ENCODE measurements at places on chromosomes 7 and 10. TPM values are rescaled to one million over a fixed set of nuclear protein-coding genes. Genes with fewer than 3 reads are reported as not detected.

GRCh38 chr7:78095549-78095948 lies 297.0 kb downstream of the PHTF2 start:
- DNase-seq = no peak

GRCh38 chr7:27197137-27198042 lies 2.5 kb downstream of the HOXA13 start:
- no peak for DNase-seq

DNA sequence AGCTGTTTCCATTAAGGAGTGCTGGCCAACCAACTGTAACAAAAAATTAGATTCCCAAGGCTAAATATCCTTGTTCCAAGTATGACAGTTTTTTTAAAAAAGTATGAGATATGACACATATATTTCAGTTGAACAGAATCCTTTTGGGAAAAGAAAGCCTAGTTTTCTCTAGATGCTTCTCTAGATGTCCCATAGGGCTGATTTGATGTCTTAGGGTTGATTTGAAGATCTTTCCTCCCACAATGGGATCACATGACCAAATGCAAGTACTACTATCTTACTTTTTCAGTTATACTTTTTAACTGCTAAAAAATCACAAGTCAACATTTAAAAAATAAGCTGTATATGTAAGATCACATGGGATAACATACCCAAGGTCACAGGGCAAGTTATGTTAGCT lies 3.7 kb downstream of the NAMPT start:
- no peak for DNase-seq

- DNase-seq = no peak
These were observed 2.5 kb downstream of the MMRN2 start for GRCh38 chr10:86954681-86955500.

GRCh38 chr7:101900103-101900502 lies 82.7 kb downstream of the CUX1 start:
- DNase-seq = no peak

DNA sequence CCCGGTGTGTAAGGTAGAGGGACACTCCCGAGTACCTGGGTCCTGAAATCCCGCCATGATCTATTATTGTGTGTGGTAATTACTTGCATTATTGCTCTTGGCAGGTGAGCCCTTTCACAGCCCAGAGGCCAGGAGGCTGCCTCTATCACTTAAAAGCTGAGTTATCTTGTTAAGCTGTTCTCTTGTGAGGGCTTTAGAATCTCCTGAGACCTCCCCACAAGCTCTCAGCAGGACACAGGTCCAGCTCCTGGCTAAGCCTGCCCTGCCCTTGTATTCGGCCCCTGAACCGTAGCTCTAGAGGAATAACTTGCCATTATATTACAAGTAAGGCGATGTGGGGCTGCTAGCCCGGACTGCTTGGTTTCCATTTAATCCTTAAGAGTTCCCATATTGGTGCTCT lies 13.9 kb downstream of the SND1 start:
- no peak for DNase-seq

- DNase-seq = no peak
These were observed 41.9 kb downstream of the NKX6-2 start for GRCh38 chr10:132743925-132744490.

DNA sequence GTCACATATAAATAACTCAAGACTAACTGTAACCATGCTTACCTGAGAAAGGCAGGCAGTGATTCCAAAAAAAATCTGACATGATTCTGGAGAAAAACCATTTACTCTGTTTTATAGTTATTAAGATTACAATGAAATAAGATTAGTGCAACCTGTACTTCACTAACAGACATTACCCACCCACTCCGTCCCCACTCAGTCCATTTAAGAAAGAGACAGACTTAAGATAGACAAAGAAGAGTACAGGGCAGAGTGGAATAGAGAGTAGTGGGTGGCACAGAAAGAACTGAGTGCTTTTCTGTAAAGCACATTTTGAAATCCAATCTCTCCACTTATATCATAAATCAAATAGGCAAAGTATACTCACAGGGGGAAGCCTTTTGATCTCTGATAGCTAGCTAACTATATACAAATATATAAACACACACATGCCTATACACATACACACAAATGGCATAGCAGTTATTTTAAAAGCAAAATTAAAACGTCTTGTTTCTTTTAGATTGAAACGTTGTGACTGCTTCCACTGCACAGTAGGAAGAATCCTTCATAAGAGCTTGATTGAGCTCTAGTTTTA lies 11.9 kb downstream of the PAXIP1 start:
- DNase-seq = no peak

GRCh38 chr7:129122751-129123509 lies 21.6 kb upstream of the TSPAN33 start:
- DNase-seq = no peak

- no peak for DNase-seq
These were observed 12.7 kb upstream of the GSAP start for GRCh38 chr7:77428777-77429231.

- DNase-seq = no peak
These were observed 139.6 kb downstream of the TSPAN12 start for GRCh38 chr7:120718361-120718760.

DNA sequence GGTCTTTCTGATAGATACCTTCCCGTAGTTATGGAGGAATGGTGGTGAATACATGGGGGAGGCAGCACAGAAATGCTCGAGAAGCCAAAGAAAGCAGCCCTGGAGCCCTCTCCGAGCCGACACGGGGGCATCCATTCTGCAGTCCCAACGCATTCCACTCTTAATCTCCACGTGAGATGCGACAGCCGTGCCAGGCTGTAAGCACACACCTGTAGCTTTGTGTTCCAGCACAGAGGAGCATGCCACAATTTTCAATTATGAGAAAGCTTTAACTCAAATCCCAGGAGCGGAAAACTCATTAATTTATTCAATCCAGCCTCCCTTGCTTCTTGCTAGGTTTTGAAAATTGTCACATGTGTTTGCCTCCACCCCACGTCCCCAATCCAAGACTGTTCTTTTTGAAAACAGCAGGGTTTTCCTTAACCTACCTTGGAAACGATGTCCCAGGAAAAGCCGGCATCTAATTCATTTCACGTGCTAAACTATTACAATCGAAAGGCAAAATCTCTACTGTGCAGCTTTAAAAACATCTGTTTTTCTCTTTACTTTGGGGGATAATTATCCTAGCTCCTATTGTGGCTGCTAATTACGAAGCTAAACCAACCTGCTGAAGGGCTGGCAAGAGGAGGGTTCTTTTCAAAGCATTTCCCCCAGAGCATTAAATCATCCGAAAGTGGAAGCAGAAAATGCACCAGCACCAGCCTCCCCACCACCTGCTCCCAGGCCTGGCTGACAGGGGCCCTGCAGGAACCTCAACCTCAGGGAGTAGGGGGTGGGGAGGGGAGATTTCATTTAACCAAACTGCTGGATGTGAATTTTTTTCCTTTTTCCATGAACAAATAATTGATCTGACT lies 56.0 kb upstream of the CHST15 start:
- DNase-seq = no peak

GRCh38 chr7:26379711-26380110 lies 88.0 kb downstream of the SNX10 start:
- no peak for DNase-seq

DNA sequence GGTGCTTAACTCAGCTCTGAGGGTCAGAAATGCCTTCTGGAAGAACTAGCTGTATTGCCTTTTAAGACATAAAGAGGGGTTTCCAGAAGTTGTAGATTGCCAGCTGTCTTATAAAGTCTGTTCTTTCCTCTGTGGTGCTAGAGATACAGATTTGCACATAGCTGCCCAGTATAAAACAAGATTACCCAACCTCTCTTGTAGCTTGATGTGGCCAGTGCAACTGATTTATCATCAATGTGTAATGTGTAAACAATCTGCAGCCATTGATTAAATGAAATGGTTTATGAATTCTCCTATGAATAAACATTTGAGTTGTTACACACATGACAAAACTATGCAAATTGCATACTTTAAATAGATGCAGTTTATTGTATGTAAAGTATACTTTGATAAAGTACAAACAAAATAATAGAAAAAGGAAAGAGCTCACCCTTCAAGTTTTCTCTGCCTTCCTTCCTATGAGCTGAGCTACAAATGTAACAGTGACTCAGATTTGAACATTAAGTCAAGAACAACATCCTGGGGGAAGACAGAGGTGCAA lies 195.2 kb downstream of the TMEM26 start:
- no peak for DNase-seq

GRCh38 chr7:128233471-128233870 lies 7.6 kb upstream of the LEP start:
- no peak for DNase-seq

GRCh38 chr7:90626013-90626412 lies 29.9 kb downstream of the CDK14 start:
- DNase-seq = no peak

Gene PDLIM1
- total RNA-seq = 2.4 TPM

Gene JMJD1C
- total RNA-seq = 165 TPM

Gene CISD1
- 28.9 TPM for total RNA-seq

Gene PFKP
- 81.5 TPM for total RNA-seq

Gene SPRN
- 6.1 TPM for total RNA-seq

Gene ASZ1
- total RNA-seq = not detected

Gene CFAP69
- total RNA-seq = 3.3 TPM

Gene LSM5
- total RNA-seq = 28.9 TPM

Measured in frontal cortex (tissue), 4 donors.